CD4-positive, alpha-beta T cell treated with Interleukin-6 at 100 ng/mL for 8 hours (primary cell): ENCODE measurements at places on chromosomes 11 and 22.
A peak's percentile ranks its signal among the peaks of the same experiment; 100 is the strongest.

GRCh38 chr11:34226210-34226609 is 120.8 kb downstream of the NAT10 start:
- DNase-seq: no peak

DNA sequence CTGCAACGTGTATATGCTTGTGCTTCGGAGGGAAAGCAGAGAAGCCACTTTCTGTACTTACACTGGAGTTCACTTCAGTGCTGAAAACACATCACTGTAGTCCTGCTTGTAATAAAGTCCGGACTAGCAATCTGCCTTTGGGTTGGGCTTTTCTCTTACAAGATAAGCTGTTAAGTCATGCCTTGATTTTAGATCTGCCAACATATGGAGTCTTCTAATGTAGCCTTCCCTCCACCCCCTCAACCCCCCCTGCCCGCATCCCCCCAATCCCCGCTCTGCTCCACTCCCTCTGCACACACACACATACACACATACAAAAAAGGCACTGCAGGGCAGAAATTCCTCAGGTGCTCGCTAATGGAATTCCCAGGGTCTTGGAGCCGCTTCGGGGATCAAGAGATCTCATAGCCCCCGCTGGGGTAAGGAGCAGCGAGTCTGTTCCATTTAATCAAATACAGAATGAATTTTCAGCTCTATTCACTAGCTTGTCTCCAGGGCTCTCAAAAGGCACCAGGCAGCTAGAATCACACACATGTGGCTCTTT is 3.4 kb downstream of the CDON start:
- DNase-seq: no peak

- no peak for DNase-seq
Observed at GRCh38 chr11:100367892-100368291, 319.2 kb upstream of the ARHGAP42 start.

GRCh38 chr11:111062420-111062819 is 183.1 kb upstream of the POU2AF2 start:
- no peak for DNase-seq

GRCh38 chr11:19366992-19367709 is 126.4 kb upstream of the E2F8 start:
- no peak for DNase-seq

DNA sequence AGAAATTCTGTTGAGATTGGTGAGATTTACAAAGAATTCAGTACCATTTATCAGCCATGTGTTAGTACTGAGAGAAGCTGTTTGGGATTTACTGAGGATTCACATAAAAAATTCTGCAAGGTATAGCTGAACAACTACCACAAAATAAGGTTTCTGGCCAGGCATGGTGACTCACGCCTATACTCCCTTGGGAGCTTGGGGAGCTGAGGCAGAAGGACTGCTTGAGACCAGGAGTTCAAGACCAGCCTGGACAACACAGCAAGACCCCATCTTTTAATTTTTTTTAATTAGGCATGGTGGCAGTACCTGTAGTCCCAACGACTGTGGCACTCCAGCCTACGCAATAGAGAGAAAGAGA is 86.7 kb downstream of the SIK3 start:
- no peak for DNase-seq

DNA sequence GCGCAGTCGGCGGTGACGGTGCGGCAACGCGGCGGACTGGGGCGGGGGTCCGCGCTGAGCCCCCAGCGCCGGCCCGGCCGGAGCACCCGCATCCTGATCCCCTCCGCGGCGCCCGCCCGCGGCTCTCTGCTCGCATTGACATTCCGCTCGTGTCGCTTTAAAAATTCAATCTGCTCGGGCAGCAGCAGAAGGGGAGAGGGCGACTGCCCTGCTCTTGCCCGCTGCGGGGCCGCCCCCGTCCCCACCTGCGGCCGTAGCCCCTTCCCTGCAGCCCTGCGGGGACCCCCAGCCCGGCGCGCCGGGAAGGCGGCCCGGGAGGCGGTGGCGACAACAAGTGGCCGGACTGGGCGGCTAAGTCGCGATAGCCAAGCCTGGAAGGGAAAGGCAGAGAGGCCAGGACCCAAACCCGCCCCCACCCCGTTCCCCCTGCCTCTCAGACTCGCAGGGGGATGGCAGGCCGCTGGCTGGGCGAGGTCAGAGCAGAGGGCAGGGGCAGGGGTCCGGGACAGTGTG is 1.1 kb downstream of the CABP7 start:
- DNase-seq: no peak

GRCh38 chr11:119691020-119691666 is 37.9 kb downstream of the NECTIN1 start:
- DNase-seq: no peak

GRCh38 chr11:64458997-64459396 is 100.0 kb downstream of the RPS6KA4 start:
- no peak for DNase-seq

DNA sequence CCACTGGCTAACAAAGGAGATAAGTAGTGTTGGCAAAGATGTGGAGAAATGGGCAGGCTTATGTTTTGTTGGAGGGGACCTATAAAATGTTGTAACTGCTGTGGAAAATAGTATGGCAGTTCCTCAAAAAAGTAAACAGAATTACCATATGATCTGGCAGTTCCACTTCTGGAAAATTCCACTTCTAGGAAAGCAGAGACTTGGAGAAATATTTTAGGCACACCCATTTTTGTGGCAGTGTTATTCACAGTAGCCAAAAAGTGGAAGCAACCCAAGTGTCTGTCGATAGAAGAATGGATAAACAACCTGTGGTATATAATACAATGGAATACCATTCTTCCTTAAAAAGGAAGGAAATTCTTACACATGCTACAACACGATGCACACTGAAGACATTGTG is 57.0 kb upstream of the ADORA2A start:
- DNase-seq: no peak

DNA sequence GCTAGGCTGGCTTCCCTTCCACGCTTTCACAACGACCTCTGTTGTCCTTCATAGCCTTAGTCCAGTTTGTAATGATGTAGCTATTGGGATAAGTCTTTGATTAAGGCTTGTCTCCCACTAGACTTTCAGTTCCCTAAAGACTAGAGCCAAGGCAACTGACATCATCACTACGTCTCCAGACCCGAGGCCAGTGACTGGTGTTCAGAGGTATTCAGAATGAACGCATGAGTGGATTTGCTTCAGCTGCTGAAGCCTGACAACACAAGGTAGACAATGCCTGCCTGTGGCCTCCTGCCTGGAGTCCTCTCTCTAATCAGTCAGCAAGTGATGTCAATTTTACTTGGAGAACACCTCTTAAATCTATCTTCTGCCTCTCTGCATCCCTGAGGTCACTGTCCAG is 13.6 kb downstream of the EFCAB6 start:
- DNase-seq: no peak

DNA sequence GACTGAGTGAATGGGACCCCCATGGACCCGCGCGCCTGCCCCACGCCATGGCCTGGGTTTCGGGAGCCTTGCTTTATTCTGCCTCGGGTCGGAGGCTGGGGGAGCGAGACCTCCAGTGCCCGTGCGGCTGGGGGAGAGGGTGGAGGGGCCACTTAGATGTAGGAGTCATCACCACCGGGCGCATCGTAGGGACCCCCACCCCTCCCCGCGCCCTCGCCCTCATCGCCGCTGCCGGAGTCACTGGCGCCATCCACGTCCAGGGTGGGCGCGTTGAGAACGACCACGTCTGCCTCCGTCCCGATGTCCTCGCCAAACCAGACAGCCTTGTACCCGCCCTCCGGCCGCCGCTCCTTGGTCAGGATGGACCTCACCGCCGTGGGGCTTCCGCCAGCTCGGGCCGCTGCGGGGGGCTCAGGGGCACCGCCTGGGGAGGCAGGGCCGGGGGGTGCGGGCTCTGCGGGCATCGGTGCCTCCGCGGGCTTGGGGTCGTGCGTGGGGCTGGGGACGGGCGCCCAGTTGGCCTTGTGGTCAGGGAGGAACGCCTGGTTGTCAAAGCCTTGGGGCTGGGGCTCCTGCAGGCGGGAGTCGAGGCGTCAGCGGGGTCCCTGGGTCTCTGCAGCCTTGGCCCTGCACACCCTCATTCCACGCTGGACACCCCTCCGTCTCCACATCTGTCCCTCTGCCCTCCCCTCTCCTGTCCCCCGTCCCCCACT is 1.6 kb upstream of the IRF7 start:
- DNase-seq: no peak

DNA sequence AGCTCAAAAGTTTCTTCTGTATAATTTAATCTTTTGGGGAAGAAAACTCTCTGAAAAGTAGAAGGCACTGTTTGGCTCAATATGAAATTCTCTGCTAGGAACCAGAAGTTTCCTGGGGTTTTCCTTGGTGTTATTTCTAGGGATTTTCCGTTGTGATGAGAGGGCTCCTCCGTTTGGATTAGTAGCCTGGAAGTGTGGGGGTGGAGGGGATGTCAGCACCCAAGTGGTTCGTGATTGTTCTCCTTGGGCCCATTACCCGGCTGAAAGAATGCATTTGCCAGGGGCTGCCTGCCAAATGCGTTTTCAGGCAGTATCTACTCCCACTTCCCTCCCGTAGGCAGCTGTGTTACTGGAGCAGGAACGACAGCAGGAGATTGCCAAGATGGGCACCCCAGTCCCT is 4.3 kb downstream of the SF3B2 start:
- no peak for DNase-seq

DNA sequence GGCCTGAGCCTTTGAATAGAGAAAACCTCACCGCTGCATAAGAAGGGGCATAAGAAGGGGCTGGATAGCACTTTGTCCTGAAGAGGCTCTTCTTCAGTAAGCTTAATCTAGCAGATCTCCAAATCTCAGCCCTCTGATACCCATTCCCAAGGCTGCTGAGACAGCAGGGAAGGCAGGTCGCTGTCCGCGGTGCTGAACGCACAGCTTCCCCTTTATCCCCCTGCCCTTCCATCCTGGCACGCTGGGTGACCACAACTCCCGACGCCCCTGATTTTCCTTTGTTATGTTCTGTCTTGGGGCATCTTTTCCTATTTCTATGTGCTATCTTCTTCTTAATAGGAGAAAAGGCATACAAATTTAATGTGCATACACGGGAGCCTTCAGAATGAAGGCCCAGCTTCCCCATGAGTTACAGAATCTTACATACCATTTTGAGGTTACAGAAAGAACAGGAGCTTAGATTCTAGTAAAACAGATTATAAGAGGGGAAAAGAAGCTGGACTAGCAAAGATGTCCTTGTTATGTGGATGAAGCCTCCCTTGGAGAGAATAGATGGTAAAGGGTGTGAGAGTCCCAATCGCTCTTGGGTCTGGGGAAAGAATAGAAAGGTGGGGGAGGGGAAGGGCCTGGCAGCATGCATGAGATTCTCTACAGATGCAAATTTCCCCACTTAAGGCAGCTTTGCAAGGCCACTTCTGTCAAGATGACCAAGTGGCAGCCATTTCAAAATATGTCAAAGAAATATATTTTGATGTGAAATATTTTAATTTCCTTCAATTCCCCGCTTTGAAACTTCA is 5.7 kb upstream of the SULT4A1 start:
- DNase-seq: no peak

DNA sequence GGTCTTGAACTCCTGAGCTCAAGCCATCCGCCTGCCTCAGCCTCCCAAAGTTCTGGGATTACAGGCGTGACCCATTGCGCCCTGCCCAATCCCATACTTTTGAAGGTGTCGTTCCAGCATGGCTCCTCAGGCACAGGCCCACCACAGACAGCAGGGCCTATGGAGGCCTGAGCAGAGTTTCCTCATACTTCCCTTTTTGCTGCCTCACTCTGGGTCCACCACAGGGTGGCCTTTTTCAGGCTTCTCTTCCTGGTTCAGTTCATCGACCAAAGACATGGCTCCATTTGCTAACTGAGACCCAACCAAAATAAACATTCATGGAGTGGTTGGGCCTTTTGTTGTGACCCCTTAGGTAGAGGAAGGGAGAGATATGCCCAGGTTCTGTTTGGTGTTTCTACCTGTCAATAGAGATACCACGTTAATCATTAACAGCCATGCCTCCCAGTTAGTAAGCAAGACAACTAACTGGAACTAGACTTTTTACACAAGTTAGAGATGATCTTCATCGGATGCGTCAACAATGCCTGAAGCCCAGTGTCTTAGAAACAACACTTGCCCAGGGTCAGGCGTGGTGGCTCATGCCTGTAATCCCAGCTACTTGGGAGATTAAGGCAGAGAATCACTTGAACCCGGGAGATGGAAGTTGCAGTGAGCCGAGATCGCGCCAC is 35.1 kb downstream of the TRIOBP start:
- no peak for DNase-seq

- DNase-seq: no peak
Observed at GRCh38 chr11:64132191-64132771, 33.6 kb downstream of the MACROD1 start.

- no peak for DNase-seq
Observed at GRCh38 chr11:110076371-110076965, 16.7 kb upstream of the ZC3H12C start.

GRCh38 chr11:73055655-73056354 is 86.3 kb downstream of the FCHSD2 start:
- no peak for DNase-seq

DNA sequence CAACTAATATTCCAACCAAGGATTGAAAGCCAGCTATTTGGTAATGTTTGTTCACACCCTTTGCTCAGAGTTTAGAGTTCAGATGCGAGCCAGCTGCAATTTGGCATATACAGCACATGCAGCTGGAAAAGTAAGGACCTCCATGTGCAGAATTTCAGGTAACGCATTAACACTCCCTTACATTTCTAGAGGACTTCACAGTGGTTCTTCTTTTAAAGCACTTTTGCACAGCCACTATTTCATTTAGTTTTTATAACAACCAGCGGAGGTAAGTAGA is 3.4 kb downstream of the POU2AF3 start:
- DNase-seq: no peak

- DNase-seq: no peak
Observed at GRCh38 chr22:17281026-17281425, 61.8 kb upstream of the ADA2 start.

DNA sequence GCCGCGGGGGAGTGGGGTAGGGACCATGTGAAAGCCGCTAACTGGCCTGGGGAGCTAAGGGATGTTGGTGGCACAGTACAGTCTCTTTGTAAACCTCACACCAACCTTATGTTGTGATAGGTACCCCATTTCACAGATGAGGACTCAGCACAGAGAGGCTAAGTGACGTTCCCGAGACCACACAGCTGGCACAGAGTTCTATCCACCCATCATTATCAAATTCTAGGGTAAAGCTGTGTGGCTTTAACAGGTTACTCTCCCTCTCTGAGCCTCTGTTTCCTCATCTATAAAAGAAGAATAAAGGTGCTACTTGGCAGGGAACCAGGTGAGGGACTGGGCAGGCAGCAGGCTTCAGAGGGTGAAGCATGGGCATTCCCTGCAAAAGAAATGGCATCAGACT is 1.4 kb upstream of the GDPD5 start:
- DNase-seq: no peak

- peak; percentile 52 for DNase-seq
Observed at GRCh38 chr11:44927174-44927661, 23.5 kb downstream of the TP53I11 start.

DNA sequence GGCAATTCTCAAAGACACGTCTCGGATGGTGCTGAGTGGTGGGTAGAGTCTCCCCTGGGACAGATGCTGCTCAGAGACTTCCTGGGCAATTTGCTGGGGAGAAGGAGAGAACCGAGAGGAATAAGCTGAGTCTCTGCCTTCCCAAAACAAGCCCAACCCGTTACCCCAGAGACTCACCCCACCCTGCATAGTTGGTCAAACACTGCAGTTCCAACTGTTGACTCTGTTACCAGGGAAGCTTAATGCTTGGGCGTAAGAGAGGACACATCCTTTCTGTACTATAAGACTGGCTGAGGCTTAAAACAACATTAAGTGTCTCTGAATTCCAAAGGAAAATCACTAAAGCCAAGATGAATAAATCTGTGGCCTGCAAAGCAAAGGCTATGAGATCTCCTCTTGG is 68.1 kb downstream of the CCDC81 start:
- no peak for DNase-seq
